RCC 7860 (cell line): ENCODE measurements at places on chromosomes 7 and 10.

- DNase-seq = no peak
Measured at GRCh38 chr7:262251-262572, 27.8 kb upstream of the FOXL3 start.

GRCh38 chr7:149547126-149547525, 49.5 kb upstream of the ZNF746 start:
- no peak for DNase-seq

DNA sequence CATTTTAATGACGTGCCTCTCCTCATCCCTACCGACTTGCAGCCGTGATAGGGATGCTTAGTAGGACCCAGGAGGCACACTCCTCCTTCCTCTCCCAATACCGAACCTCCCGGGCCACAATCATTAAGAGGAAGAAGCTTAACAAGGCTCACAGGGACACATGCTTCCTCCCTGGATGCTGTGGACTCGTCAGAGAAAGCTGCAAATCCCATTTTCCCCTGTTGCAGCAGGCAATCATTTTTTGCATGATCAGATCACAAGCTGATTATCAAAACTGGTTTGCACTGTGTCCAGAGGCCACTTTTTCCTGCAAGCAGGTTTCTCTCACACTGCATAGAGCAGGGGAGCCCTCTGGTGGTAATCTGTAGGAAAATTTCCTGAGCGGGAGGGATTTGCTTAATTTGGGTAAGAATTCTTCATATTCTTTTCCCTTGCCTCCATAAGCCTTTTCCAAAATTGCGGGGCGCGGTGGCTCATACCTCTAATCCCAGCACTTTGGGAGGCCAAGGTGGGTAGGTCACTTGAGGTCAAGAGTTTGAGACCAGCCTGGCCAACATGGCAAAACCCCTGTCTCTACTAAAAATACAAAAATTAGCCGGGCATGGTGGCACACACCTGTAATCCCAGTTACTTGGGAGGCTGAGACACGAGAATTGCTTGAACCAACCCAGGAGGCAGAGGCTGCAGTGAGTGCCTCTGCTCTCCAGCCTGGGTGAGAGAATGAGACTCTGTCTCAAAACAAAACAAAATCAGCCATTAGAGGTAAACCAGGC, 16.1 kb upstream of the LAMB4 start:
- DNase-seq = peak; percentile 53

DNA sequence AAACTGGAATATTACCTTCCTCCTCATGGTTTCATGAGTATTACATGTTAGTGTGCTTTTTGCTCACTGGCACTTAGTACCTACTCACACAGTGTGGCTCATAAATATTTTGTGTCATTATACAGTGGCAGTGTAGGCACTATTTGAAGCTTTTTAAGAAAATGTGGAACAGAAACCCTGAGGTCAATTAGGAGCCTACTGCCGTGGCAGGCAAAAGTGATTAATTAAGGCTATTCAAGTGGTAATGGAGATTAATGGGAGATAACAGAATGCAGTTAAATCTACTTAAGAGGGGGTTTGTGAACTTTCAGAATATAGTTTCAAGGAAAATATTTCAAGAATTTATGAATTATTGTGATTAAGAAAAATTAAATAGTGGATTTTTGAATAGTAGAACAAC, 277.6 kb downstream of the HGF start:
- DNase-seq = no peak

- DNase-seq = no peak
Measured at GRCh38 chr7:158568974-158569857, 18.4 kb downstream of the PTPRN2 start.

DNA sequence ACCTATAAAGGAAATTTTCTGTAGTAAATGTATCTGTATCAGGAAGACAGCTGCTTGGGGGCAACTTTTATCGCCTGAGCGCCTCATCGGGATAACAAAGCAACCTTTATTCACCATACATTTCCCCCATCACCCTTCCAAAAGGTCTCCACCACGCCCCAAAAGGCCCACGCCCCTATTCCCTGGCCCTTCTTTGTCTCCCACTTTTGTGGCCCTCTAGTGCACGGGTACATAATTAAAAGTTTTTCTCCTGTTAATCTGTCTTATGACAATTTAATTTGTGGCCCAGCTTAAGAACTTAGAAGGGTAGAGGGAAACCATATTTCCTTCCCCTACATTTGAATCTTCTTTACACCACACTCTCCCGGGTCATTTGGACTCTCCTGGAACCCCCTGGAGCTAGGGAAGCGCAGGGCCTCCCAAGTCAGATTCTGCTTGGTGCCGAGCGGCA, 625 bp downstream of the RP9 start:
- peak; percentile 18 for DNase-seq

DNA sequence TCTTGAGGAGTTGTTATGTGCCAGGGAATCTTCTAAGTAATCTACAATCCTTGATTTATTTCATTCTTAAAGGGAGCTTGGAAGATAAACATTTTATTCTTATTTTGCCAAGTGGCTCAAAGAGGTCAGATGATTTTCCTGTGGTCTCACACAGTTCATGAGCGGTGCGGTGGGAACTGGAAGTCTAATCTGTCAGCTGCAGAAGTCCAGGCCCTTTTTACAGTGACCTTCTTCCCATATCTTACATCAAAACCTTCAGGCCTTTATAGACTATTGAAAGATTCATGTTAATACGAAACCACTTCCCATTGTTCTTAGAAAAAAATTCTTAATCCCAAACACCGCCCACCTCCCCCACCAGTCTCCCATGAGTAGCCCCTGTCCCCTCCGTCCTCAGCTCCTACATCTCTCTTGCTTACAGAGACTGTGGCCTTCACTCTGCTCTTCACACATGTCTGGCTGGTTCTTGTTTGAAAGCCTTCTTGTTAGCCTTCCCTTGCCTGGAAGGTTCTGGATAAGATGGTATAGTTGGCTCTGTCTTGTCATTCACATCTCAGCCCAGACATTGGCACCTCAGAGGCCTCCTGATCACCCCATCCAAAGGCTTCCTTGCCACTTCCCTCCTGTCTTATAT, 61.5 kb downstream of the ITGA8 start:
- DNase-seq = no peak

DNA sequence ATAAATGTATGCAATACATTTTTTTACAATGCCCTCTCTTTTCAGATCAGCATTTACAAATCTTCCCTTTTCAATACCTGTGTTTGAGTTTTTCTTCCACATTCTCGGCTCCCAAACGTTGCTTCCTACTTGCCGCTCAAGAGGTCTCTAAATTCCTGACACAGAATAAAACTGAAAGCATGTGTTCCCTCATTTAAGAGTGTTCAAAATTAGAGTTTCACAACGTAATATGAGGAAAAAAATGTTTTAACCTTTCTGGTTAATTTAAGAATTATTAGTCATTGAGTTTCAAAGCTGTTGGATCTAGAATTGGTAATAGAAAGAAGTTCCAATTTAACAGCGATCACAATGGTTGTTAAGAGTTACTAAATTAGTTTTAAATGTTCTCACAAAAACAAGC, 100.4 kb downstream of the ARID5B start:
- DNase-seq = no peak

DNA sequence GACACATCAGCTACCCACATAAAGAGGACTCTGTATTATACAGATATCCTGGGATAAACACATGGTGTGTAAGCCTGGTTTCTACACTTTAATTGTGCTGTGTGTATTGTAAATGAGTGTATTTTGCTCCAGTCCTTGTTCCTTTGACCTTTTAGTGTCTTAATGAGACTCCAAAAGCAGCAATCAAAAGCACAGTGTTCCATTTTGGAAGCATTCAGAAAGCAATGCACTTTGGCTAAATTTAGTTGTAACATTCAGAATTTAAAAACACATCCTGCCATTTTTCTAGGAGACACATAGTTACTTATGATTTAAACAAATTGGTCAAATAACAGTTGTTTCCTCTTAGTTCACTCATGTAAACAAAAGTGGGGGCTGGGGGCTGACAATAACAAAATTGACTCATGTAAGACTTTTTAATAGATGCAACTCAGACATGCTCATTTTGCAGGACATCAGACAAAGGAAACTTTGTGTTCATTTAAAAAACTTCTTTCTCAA, 122.2 kb downstream of the GPR37 start:
- DNase-seq = no peak

- DNase-seq = no peak
Measured at GRCh38 chr10:123554656-123555055, 111.5 kb upstream of the GPR26 start.

DNA sequence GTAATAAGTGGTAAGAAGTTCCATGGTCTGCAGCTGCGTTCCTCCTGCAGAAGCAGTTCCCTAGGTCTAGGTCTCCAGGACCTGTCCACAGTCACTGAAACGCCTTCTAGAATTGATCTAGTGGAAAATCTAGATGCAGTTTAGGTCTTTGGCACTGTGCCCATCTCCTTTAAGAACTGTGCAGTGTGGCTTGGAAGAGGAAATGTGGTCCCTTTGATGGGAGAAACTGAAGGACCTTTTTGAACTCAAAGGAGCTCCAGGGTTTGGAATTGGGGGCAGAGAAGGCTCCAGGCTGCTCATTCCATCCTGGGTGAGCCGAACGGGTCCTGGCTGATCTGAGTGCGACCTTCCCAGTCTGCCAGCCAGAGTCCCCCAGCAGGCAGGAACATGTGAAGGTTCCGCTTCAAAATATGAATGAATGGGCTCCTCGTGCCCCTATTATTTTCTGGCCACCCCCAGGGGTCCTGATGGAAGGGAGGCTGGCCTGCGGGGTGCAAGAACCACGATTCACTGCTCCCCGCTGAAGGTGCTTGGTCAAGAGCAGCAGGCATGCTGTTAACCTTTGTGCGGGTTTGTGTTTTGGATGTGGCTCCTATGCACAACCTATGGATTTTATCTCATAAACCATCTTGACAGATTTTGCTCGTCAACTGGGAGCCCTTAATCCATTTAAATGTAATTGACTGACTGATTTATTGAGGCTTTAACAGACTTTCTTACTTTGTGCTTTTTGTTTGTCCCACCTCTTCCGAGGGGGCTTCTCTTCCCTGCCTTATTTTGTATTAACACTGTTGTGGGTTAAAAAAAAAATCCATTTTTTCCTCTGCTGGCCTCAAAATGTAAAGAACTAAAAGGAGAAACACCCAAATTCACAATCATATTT, 36.7 kb downstream of the ZNF467 start:
- no peak for DNase-seq

DNA sequence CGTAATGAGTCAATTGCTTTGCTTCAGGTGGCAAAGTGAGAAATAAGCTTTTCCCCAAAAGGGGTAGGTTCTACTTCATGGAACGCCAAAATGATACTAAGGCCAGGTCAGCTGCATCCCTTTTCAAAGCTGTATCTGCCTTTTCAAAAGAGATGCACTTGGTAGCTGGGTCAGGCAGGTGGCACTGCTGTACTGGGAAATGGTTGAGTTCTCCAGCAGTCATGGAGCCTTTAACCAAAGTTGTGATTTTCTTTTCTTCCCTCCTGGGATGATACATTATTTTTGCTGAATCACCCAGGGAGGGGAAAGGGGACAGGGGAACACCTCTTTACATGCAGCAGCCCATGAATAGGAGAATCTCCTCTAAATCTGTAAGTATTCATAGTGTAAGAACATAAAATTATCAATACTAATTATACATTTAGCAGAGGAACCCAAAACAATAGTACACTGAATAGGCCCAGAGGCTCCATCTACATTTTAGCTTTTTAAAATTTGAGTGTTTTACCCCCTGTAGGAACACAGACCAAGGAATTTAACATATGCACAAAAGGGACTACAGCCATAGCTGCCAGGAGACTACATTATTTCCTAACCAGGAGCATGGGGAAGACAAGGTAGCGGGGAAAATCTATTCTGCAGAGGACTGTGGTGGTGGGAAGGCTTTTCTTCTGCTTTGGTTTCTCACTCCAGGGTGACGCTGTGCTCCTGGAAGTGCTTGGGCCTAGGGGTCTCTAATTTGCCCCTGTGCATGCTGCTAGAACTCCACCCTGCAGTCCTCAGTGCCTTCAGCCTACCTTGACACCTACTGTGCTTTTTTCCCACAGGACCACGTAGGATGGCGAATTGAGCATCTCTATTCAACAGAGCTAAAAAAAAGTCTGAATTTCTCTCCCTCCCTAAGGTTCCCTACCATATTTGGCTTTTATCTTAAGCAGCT, 6.4 kb upstream of the GPR22 start:
- peak; percentile 54 for DNase-seq

DNA sequence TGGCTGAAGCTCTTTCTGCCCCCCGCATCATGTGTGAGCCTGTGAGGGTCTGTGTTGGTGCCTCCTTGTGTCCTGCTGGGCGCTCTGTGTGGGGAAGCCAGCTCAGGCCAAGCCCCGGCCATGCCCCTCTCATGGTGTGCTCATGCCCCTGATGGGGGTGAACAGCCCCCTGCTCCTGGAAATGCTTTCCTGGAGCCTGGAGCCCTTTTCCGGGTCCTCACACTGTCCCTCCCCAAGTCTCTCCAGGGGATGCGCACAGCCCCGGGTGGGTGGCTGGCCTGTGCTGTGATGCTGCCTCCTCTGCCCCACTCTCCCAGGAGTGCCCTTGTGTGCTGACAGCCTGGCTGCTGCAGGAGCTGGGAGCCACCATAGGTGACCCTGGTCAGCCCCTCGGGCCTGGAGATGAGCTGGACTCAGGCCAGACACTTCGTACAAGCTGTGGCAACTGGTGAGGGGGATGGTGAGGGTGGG, 20.8 kb upstream of the ZNF862 start:
- no peak for DNase-seq

- DNase-seq = no peak
Measured at GRCh38 chr10:51599647-51600046, 99.7 kb downstream of the CSTF2T start.

GRCh38 chr7:49848211-49848841, 74.9 kb downstream of the VWC2 start:
- DNase-seq = peak; percentile 17

DNA sequence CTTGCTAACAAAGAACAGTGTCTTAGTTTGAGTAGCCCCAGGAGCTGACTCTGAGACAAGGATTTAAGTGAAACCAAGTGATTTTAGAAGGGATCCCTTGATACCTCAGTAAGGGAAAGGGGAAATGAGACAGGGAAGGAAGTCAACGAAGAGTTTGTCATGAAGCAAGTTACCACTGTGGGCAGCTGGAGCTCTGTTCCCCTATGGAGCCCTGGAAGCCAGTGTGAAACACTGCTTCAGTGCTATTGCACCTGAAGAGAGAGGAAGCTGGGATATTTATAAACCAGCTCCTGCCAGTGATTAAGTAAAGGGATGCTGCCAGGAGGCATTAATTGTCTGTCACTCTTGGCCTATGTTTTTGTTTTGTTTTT, 58.9 kb upstream of the WAPL start:
- DNase-seq = no peak

- DNase-seq = no peak
Measured at GRCh38 chr7:407721-408539, 111.7 kb downstream of the PDGFA start.

GRCh38 chr10:118213436-118213835, 128.7 kb downstream of the FAM204A start:
- DNase-seq = no peak

DNA sequence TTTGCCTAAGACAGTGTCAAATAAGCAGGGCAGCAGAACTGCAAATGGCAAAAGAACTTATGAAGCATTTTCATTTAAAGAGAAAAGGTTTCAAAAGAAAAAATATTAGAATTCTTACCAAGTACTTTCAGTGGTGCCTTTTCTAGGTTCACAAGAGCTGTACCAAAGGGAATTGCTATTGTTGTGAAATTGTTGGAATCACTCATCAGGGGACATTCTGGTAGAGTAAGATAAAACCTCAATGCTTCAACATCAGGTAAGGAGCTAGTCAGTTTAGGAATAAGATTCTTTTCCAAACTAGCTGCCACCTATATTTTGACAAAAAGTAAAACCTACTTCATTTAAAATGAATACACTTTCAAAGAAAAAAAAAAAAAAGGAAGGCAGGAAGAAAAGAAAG, 85.0 kb downstream of the HERC4 start:
- no peak for DNase-seq
